Left lobe of liver (tissue), 2 donors: ENCODE measurements at places on chromosomes 2 and 18. TPM values are rescaled to one million over a fixed set of nuclear protein-coding genes. Genes with fewer than 3 reads are reported as not detected.

Gene CD226
- total RNA-seq = 1.5 TPM

- no peak for DNase-seq
Measured at GRCh38 chr18:62880673-62881364, 165.5 kb downstream of the PHLPP1 start.

DNA sequence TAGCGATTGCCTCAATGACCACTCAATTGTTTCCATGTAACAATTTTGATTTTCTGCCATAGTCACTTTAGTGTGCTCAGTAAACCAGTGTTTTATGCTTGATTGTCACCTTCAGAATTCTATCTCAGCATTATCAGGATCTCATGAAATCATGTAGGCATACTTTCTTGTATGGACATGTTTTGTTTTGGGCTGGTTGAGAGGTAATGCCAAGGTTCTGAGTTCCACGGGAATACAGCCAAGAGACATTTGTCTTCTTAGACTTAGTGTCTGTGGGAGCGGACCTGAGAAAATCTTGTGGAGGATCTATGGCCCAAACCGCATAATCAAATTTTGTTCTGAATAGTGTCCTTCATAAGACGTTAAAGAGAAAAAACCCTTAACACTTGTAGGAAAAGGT lies 10.2 kb downstream of the MSTN start:
- DNase-seq = no peak

GRCh38 chr2:86383844-86384243 lies 46.4 kb upstream of the REEP1 start:
- DNase-seq = no peak

DNA sequence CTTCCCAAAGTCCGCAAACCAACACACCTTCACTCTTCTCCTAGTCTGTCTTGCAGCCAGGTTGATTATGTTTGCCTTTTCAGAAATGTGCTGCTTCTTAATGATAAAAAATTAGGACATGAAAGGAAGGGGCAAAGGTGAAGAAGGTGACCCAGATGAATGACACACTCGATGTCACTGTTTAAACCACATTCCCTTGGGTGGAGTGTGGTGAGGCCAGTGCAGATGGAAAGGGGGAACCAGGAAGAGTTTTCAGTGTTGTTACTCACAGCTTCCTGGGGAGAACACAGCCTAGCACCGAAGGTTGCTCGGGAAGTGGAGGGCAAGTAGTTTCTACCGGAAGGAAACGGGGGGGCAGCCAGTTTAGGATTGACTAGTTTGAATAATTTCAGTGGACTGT lies 57.2 kb upstream of the BOD1L2 start:
- DNase-seq = no peak

GRCh38 chr18:60675801-60676200 lies 303.2 kb upstream of the MC4R start:
- no peak for DNase-seq

DNA sequence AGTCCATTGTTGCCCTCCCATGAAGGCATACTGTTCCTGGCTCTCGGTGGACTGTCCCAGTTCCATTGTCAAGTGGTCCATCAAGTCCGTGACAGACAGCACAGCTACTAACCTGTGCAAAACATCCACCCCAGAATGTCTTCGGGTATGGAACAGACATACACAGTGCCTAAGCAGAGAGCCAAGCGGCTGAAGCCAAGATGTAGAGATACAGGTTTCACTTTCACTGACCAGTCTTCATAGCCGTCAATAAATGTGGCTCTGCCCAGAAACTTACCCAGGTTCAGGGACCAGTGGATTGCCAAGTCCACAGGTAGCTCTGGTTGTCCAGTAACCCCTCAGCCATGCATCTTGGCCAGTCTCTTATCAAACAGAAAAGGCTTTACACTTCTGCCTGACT lies 10.7 kb upstream of the PAPOLG start:
- no peak for DNase-seq

- no peak for DNase-seq
Measured at GRCh38 chr18:13809531-13810255, 14.3 kb upstream of the MC5R start.

Gene SLC38A11
- 2.2 TPM for total RNA-seq

DNA sequence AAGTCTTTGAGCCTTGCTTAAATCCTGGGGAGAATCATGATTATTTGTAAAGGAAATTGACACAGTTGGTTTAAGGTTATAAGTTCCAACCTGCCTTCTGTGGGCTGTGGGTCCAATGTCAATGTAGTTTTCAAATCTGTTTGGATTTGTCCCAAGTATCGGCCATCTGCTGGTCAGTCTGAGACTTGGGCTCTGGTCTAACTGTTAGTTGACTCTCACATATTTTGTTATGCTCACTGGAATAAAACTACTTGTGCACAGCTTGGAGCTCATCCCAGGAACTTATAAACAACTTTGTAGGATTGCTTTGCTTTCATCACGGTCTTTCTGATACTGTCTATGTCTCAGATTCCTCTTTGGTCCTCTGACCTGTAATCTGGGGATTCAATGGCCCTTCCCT lies 1026.2 kb upstream of the ZEB2 start:
- no peak for DNase-seq

- DNase-seq = no peak
Measured at GRCh38 chr2:17792515-17792914, 23.7 kb upstream of the MSGN1 start.

- DNase-seq = peak; percentile 50
Measured at GRCh38 chr2:241902357-241902991, 32.9 kb downstream of the RTP5 start.

DNA sequence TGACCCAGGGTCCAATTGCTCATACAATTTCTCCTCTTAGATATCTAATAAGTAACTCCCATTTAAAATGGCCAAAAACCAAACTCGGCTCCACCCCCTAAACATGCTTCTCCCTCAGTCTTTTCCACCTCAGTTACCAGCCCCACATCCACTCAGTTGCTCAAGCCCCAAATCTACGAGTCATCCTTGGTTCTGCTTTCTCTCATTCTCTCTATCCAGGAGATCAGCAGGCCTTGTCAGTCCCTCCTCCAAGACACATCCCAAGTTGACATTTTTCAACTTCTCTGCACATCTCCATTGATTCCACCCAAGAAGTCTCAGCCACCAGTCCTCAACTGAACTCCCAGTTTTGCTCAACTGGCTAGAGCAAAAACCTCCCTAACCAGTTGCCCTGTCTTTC lies 40.5 kb upstream of the RTN4 start:
- no peak for DNase-seq

DNA sequence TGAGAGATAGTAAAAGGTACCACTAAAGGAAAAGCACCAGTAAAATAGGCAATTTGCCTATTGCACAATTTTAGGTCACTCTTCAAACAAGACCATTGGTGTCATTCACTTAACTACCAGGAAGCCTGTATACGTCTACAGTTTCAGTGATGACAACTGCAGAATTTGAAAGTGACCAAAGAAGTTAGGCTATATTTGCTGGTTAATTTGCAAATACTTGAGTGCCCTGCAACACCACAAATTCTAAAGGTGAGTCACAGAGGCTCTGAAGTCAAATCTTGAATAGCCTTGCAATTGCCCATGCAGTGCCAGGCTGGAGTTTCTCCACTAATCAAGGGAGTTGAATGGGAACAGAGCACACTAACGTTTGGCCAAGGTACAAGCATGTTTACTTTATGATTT lies 128.7 kb upstream of the CCDC68 start:
- DNase-seq = no peak
